ENCODE measurements at places on chromosomes 12 and 14.

GRCh38 chr12:57000393-57000792 lies 6.0 kb downstream of the ZBTB39 start:
- no peak for DNase-seq

- no peak for DNase-seq
These were observed 70.1 kb downstream of the SLC6A15 start for GRCh38 chr12:84842406-84843013.

GRCh38 chr12:107045186-107045585 lies 48.2 kb downstream of the CRY1 start:
- DNase-seq = no peak

DNA sequence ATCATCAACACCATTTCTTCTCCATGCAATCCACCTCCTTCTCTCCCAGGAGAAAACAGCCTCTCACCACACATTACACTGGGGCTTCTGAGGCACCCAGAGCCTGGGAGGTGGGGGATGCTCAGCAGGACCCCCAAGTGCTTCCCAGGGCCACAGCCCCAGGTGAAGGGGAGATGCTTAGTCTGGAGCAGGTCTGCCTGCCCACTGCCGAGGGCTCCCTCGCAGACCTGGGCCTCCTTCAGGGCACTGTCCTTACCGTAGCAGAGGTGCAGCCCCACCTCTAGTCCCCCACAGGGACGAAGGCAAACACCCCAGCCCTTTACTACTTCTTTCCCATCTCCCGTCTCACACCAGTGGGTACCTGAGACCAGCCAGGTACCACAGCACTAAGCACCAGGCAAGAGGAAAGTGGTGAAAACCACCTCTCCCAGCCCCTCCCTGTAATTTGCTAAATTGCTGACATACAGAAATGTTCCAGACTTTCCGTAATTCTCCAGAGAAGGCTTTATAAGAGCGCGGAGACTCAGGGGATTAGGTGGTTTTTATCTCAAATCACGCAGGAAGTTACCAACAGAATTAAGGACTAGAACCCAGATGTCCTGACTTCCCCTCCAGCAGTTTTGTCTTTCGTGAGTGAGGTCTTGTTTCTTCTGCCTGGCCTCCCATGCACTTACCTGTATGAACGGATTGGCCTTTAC lies 59.0 kb downstream of the PLEKHG3 start:
- DNase-seq = no peak

DNA sequence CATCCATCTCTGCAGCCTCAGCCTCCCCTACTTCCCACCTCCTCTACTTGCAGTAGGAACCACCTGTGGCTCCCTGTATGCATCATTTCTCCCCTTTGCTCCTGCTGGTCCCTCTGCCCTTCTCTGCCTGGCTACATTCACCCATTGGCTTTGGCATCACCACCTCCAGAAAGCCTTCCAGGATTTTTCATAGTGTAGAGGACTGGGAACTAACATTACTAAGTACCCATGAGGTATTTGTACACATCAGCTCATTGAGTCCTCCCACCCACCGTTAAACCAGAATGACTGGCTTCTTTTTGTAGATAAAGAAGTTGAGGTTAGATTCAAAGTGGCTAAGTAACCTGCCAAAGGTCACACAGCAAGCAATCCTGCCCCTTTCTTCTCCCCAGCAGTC lies 17.1 kb downstream of the SYNE3 start:
- no peak for DNase-seq

- no peak for DNase-seq
These were observed 144.4 kb downstream of the EFCAB11 start for GRCh38 chr14:89810101-89810500.

DNA sequence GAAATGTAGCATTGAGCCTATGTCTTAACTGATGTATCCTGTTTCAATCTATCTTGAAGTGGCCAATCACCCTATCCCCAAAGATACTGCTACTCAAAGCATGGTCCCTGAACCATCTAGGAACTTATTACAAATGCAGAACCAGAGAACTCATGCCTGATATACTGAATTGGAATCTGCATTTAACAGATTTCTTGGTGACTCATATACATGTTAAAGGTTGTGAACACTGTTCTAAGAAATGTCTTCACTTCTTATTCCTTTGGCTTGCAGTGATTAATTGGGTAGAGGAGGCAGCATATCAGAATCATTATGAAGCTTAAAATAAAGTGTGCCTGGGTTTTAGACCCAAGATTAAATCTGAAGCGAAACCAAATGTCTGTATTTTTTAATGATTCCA lies 795.6 kb downstream of the DIO2 start:
- DNase-seq = no peak

DNA sequence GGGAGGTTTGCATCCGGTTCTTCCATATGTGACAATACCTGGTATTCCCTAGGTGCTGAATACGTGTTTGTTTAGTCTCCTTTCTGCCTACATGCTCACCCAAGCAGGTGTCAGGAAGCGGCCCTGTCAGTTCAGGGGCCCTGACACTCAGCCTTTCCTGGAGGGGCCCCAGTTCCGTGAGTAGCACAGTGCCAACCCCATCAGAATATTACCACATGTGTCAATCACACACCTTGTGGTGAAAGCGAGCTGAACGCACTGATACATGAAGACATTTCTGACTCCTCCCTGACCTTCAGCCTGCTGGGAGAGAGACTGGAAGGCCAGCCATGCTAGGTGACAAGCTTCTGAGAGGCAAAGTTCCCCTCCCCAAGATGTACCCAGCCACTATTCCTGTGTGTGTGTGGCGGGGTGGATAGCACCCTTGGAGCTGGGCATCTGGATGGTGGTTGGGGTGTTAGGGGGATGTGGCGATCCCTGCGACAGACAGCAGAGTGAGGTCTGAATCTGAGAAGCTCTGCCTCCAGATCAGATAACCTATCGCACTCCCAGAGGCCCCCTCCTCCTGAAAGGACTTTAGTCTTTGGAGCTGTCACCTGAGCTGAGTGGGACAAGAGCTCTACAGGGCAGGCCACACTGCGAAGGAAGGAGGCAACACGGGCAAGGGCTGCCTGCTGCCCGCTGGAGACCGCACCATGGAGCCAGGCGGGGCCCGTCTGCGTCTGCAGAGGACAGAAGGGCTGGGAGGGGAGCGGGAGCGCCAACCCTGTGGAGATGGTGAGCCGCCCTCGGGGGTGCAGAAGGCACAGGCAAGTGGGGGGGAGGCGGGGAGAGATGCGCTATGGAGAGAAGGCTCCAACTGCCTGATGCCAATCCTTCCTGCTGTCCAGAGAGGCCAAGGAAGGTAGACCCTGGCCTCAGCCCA lies at the start of gene SOAT2:
Gene SOAT2 (plus strand): TSS at position 604 of the 925 bp plus-strand sequence. CDS start 92 bp downstream, at position 696.
- no peak for DNase-seq

DNA sequence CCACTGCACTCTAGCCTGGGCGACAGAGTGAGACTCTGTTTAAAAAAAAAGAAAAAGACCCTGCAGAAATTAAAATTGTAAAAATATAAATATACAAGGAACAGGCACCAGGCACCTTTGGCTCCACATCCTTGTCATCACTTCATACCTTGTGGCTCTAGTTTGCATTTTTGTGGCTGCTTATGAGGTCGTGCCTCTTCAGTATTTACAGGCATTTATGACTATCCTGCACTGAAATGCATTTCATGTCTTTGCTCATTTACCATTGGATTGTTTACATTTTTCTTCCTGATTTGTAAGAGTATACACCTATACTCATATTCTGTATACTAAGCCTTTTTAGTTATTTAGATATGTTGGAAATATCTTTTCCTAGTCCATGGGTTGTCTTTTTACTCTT lies 20.1 kb downstream of the BICD1 start:
- no peak for DNase-seq

DNA sequence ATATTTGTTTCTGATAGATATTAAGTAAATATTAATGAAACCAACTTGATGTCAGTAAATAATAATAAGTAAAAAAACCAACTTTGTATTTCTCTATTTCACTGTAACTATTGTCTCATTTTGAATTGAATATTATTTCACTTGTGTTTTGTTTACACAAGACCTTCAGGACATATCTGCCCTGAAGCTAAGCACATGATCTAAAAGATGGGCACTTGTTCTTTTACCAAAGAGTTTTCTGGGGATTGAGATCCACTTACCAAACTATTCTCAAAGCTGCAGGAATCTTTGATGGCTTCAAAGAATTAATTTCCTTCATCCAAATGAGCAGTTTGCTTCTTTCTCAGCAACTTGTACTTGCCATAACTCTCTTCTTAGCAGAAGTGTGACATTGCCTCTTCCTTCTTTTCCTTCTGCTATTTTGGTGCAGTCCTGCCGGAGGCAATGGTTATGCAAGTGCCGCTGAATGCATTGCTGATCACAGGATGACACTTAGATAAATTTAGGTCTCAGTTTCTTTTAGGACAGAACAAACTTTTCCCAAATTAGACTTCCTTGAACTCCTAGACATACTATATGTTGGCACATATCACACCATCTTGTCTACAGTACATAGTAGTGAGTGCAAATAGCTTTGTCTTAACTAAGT lies 9.2 kb downstream of the FAR2 start:
- peak; percentile 74 for DNase-seq

DNA sequence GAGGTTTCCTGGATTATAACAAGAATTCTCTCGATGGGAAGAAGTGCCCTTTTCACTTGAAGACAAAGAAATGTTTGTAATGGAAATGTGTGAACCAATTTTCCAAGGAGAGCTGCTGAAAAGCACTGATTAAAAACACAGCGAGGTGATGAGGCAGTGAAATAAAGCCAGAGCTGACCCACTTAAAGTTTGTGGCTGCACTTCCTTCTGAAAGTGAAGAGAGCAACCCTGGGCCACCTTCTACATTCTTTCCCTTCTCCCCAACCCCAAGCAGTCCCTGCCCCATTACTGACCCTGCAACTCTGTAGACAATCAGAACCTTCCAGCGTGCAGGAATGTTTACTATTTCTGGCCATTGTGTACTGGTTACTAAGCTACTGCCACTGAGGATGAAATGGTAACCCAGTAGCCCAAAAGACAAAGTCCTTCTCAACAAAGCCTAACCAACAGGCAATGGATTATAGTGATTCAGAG lies 173.9 kb downstream of the TTC7B start:
- peak; percentile 57 for DNase-seq

DNA sequence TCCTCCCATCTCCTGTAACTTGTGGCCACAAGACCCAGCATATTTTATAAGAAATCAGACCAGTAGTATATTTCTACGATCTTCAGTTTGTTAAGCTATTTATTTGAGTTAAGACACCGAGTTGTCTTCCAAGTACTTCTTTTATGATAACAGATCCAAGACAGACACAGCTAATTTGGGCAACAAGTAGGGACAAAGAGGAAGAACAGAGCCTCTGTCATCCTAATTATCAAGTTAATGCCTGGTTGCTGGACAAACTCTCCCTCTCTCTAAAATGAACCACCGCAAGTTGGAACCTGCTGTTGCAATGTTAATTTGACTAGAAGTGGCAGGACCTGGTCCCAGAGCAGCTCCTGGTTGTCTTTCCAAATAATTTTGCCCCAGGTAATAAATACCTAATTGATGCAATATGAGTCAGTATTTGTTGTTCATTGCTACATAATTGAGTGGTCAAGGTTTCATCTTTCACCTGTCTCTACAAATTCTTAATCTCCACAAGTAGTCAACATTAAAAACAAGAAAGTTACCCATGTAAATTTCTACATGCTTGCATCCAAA lies 323.7 kb downstream of the PAWR start:
- no peak for DNase-seq

DNA sequence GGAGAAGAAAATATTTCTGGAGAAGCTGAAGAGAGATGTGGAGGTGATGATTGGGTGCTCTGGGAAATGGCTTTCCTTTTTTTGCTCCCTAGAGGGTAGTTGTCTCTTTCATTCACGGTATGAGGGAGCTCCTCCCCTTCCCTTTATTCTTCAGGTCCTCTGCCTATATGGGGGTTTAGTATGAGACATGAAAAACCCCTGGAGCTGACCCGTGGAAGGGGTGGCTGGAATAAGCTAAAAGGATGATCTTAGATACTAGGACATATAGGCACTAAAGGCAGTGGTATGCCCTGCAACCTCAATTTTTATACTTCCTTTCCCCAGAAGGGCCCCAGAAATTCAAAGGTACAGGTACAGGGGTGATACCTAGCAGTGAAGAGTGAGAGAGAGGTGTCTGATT lies 4.2 kb upstream of the DTX3 start:
- DNase-seq = no peak

GRCh38 chr12:9829483-9829882 lies 2.2 kb downstream of the KLRF1 start:
- no peak for DNase-seq

GRCh38 chr14:39469094-39469710 lies 37.0 kb upstream of the FBXO33 start:
- DNase-seq = no peak

- DNase-seq = no peak
These were observed 107.9 kb downstream of the ALG10B start for GRCh38 chr12:38424436-38424835.

DNA sequence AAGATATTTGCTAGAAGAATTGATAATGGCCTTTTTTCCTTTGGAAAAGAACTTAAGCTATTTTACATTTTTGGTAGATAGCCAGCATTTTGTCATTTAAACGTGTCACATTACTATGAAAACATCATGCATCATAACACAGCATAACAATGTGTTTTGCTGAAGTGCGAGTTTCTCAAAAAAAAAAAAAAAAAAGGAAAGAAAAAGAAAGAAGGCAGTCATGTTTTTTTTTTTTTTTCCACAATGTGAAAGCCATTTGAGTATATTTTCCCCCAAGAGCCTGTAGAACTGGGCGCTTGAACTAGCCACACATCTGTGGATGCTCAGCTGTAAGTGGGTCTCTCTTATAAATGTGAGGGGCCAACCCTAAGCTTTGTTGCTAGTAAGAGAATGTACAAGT lies 300.1 kb downstream of the AKAP6 start:
- DNase-seq = no peak

GRCh38 chr14:71398450-71398849 lies 491.2 kb downstream of the PCNX1 start:
- DNase-seq = no peak

DNA sequence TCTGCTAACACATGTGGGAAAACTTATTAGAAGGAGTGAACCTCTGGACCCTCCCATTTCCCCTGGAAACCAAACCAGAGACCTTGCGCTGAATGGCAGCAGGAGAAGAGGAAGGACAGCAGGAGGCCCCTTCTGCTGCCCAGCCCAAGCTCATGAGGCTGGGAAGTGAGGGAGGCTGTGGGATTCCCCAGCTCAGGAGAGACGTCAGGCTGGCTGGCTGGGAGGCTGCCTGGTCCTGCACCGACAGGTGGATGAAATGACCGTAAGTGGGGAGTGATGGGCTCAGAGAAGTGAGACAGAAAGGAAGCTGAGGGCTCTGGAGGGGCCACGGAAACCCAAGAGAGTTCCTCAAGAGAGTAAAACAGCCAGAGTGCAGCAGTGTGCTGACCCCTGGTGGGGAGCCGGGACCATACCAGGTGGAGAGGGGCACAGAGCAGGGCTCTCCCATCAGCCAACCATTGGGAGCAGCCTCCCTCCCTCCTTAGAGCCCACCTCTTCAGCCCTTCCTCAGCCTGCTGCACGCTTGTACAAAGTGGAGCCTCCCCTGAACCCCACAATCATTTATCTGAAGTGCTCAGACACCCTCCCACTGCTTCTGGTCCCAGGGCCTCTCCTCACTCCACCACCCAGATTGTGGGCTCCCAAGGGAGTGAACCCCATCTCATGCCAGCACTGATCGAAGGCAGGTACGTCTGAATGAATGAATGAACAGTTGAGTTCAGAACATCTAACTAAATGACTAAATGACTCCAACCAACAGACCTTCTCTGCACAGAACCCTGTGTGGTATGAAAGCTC lies 14.0 kb downstream of the TAMALIN start:
- peak; percentile 23 for DNase-seq

Measured in anterior cingulate cortex (tissue), 58 donors.